Activated T-cell treated with anti-CD3 and anti-CD28 coated beads, Interleukin-2, amount 50 U/mL, for 72 hours (primary cell): ENCODE measurements at places on chromosomes 3 and 15.

DNA sequence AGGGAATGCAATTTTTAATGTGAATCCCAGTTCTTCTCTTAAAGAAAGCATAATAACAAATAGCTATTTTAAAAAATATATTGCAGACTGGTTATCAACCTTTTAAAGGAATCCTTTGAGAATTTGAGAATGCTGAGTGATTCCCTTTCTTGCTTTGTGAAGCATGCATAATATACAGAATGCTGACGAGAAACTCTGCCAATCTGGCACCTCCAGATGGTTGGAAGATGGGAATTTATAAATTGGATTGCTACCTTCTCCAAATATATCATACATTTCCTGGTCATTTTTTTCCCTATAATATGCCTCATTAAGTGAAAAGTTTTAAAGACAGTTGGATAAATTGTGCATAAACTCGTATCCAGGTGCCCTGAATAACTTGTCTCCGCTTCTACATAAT lies 333.9 kb upstream of the ARPP21 start:
- no peak for DNase-seq

DNA sequence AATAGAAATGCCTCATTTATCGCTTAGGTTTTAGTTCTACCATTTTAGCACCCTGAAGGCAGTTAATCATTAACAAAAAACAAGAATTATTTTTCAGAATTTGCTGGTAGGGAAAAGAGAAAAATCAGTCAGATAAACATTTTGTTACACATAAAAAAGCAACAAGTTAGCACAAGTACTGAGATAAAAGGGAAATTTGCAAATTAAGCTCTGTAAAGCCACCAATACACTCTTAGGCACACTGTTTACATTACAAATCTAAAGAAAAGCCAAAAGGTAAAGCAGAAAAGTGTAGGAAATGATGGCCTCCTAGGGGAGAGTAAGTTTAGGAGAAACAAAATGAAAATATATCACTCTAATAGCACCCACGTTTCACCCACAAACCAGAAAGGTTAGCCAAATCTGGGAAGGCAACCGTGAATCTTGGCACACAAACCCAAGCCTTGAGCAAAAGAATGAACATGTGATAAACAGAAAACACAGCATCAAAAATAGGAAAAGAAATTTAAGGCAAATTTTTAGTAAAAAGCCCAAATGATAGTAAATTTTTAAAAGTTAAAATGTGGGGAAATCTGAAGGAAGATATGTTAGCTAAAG lies 1.6 kb upstream of the SATB1 start:
- DNase-seq = no peak

DNA sequence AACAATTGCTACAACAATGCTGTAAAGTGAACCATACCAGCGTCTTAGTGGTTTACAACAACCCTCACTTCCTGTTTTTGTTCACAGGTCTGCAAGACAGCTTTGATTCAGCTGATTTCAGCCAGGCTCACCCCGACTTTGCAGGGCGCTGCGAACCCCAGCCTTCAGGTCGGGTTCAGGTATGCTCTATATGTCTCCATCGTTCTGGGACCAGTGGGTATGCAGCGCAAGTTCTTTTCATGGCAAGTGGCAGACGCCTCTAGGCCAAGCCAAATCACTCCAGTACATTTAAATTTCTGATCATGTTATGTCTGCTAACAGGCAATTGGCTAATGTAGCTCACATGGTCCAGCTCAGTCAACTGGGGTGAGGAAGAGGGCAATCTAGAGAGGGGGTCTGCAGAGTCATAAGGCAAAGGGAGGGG lies 52.4 kb upstream of the RGMA start:
- DNase-seq = no peak

GRCh38 chr3:49779358-49780079 lies 6.8 kb downstream of the IP6K1 start:
- no peak for DNase-seq

- no peak for DNase-seq
These were observed 13.6 kb upstream of the COMMD2 start for GRCh38 chr3:149765762-149766334.

- DNase-seq = peak; percentile 72
These were observed 171.2 kb downstream of the ADAMTS17 start for GRCh38 chr15:100170291-100171210.

DNA sequence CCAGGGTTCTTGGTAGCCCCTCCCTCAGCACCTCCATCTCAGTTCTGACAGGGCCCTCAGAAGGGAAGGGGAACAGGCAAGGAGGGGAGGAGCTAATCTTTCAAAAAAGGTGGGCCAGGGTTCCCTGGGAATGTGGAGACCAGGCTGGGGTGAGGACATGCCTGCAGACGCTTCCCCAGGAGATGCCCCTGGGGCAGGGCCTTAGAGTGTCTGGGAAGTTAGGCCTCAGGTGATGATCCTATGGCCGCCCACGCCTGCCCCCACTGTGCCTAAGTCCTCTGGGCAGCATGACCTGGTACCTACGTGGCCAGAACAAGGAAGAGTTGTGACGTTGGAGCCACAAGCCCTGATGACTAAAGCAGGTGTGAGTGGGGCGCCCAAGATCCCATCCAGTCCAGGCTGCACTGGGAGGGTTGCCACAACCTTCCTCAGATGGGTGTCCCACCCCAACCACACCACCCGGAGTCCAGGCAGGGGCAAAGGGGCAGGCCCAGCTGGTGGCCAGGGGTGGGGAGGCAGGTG lies 3.9 kb upstream of the SEMA3B start:
- no peak for DNase-seq

DNA sequence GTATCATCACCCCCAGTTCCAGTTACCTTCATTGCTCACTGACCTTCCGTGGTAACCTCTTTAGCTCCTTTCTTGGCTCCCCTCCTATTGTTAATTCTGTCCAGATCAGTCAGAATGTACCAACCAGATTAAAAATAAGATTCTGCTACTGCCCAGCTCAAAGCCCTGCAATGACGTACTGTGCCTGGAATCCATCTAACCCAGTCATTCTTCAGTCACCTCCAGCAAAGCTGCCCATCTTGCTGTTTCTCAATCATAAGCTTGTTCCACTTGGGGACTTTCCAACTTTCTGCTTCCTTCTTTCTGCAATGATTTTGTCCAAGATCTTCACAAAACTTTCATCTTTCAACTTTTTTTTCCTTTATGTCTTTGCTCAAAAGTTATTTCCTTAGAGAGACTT lies 512.0 kb upstream of the ZNF385D start:
- no peak for DNase-seq

GRCh38 chr15:27561816-27562215 lies 537.3 kb downstream of the OCA2 start:
- no peak for DNase-seq

- no peak for DNase-seq
These were observed 146.6 kb downstream of the DUT start for GRCh38 chr15:48477795-48478360.

DNA sequence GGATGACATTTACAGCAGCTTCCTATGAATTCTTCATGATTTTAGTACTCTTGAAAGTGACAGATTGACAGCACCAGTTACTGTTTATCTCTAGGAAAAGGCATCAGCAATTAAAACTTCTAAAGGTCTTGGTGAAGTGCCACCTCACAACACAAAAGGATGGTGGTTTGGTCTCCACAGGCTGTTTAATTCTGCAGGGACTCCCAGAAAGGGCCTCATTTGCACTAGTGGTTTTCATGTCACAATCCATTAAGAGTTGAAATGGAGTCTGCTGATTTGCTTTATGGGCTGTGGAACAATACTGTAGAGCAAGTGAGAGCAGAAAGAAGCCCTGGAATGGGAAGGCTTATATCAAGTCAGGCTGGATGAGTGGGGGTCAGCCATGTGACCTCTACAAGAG lies 225.3 kb upstream of the KCNMB2 start:
- no peak for DNase-seq

DNA sequence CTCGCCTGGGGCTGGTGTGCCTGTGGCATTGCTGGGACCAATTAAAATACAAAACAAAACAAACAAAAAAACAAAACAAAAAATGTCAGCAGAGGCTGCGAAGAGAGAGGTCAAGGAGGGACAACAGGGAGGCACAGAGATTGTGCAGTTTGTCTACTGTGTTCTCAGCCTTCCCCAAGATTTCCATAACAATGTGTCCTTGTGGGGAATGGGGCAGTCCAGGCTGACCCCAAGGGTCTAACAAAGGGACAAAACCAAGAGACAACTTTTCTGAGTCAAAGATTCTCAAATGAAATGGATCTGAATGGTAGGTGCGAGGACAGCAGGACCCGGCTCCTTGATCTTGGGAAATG lies 46.4 kb upstream of the TRPM1 start:
- no peak for DNase-seq

DNA sequence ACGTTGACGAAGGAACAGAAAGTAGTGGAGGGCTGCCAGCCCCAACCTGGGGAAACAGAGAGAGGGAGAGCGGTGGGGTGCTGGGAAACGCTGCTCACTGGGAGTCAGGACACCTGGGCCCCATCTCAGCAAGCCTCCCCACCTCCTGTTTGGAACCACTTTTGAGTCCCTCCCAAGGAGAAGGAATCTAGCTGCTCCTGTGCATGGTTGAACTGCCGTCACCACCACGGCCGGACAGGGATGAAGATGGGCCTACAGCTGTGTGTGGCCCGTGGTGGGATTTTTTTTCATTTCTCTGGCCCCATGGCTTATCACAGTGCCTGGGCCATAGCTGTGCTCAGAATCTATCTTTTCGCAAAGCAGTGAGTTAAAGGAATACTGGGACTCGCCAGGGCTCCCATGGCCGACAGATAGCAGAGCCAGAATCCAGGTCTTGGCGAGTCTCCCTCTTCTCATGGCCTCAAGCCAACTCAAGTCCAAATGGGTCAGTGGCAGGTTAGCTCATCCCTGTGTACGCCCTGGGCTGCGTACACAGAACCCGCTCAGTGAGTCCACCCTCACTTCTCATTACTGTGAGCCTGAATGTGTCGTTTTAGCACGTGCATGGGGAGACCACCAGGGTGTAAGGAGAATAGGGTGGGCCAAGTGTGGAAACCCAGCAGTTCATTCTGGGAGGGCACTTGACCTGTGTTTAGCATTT lies 271.2 kb downstream of the FAM43A start:
- no peak for DNase-seq

- DNase-seq = no peak
These were observed 271.5 kb downstream of the SATB1 start for GRCh38 chr3:18153571-18154173.

GRCh38 chr3:135169651-135170050 lies 374.6 kb downstream of the EPHB1 start:
- no peak for DNase-seq

DNA sequence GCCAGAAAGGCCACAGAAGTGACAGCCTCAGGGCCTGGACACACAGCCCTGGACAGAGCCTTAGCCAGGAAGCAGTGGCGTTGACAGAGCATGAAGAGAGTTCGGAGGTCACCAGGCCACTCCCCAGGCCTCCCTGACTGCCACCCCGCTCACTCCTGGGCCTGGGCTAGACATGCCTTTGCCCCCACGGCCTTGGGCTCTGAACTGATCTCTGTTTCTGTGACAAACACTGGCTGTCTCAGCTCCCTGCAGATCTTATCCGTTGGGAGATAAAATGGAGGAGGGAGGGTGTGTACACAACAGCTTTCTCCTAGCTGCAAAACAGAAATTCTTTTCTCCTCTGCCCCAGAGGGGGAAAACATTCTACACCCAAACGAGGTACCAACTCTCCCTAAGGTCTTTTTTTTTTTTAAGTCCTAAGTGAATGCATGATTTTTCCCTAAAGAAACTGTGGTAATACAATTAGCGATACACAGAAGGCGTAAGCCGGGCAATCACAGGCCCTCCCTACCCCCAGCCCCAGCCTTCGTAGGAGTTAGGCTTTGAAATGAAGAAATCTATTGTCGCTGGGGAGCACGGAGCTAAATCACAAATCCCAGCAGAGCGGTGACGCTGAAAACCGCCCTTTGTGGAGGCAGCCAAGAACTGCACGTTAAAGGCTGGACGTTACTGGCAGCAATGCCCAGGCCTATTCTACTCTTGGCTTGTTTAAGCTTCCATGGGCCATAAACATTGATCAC lies 45.0 kb downstream of the SRGAP3 start:
- no peak for DNase-seq

DNA sequence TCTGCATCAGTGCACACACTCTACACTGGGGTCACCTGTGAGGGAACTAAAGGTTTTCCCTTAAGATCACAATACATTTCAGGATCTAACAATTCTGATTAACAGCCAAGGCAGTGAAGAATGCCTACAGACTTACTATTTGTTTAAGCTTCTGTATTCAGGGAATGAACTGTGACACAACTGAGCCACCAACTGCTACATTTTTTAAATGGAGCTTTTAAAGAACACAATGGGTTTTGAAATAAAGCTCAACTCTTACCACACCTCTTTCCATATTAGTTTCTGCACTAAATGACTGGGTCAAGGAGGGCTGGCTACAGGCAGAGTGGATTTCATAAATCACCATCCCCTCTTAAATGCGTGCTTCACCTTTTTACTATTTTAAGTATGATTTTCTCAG lies 100.2 kb downstream of the TMCC1 start:
- no peak for DNase-seq

DNA sequence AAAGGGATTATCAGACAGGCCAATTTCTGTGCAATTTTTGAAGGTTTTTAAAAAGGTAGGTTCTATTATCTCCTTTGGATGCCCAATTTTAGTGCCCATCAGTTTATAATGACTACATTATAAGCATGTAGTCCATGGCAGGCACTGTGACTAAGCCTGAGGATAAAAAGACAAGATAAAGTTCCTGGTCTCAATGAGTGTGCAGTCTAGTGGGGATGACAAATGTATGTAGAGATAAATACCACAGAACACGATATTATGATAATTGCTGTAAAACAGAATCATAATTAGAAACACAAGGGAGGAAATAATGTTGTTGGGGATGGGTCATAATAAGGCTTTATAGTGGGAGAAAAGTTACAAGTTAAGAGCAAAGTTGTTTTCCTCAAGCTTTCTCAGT lies 163.1 kb downstream of the ZNF385D start:
- DNase-seq = no peak

DNA sequence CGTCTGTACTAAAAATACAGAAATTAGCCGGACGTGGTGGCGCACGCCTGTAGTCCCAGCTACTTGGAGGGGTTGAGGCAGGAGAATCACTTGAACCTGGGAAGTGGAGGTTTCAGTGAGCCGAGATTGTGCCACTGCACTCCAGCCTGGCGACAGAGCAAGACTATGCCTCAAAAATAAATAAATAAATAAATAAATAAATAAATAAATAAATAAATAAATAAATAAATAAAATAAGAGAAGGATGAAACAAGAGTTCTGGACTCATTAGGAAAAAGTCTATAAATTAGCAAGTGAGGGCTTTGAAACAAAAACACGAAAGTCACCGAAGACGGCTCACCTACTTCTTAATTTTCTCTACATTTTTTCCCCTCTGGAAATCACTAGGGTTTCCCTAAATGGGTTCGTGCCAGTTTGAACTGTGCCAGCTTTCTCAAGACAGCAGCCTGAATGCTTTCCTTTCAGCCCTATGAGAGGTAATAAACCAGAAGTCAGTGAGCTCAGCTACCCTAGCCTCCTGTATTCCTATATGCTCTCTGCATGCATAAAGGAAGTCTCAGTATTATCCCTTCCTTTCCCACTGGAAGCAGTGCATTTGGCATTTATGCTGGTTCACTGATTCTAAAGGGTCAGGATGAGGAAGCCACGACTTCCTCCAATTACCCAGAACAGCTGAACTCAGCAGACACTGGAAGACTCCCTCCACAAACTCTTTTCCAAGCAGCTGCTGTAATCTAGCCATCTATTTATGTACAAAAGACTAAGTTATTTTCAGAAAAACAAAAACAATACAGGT lies 266.9 kb downstream of the ZBBX start:
- no peak for DNase-seq

- no peak for DNase-seq
These were observed 42.2 kb downstream of the TBC1D2B start for GRCh38 chr15:78035321-78035751.
